ENCODE measurements at places on chromosomes 3 and 15.

DNA sequence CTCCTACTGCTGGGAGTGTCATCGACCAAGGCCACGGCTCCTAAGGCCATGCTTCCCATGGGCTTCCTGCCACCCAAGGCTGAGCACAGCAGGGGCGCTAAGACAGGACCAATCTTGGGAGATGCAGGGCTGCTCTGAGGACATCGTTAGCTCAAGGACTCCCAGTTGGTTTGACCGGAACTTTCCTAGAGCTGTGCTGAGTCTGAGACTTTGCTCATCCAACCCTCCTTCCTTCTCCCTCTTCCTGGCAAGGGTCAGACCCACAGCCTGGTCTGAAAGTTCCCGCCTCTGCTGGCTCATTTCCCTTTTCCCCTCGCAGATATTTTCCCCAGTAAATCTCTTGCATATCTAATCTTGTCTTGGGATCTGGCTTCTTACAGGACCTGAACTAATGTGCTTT is 57.2 kb downstream of the EPHB3 start:
- no peak for DNase-seq

DNA sequence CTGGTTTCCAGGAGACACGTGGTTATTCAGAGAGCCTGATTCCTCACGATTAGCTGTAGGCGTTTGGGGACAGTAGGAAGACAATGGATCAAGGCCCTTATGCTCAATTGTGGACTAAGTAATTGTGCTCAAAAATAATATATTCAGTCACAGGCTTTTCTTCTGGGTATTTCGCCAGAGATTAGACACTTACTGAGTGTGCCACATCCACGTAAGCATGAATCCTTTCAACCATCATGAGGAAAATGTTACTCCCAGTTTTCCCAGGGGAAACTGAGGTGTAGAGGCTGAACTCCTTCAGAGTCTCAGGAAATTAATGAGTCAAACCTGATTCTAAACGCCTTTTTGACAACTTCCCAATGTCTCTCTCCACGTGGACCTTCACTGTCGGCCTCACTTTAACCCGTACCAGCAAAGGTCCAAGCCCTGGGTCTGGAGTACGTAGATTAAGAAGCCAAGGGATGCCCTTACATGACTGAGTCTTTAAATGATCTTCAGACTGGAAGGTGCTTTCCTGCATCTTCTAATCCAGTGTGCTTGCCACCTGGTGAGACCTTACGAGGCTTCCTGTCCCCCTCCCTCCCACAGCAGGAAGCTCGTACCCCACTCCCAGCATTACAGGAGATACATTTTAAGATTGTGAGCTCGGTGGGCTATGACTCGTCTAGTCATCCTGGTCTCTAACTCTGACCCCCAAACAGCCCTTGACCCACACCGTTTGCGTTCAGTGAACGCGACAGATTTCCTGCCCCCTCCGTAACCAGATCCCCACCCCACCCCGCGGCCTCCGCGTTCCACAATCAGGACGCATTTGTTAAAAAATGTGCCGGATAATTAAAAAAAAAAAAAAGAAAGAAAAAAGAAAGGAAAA is 1.7 kb downstream of the PKM start:
- DNase-seq: peak; percentile 63

DNA sequence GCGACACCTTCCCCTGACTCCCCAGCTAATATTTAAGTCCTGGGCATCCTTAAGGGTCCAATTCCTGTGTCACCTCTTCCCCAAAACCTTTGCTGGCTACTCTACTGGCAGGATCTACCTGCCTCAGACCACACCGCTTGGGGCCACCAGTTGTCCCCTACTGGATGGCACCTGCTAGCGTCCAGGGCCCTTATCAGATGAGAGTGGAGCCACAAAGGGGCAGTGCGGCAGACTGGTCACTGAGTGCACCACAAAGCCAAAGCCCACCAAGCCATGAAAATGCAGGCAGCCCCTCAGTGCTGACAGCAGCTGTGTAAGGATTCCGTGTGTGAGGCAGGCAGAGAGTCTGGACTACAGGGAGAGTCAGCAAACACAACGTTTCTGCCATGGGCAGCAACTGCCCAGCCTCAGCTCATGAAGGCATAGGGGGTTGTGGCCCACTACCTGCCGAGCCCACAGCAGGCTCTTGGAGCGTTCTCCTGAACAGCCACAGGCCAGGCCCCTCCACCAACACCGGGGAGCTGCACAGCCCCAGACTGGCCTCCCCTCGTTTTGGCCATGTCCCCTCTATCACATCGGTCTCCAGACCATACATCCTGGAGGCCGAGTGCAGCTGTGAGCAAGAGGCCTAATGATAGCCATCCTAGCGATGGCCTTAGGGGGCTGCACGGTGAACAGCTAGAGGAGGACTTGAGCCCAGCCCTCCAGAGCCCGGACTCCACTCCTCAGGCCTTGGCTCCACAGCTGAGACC is 32.3 kb downstream of the ALDH1L1 start:
- no peak for DNase-seq

DNA sequence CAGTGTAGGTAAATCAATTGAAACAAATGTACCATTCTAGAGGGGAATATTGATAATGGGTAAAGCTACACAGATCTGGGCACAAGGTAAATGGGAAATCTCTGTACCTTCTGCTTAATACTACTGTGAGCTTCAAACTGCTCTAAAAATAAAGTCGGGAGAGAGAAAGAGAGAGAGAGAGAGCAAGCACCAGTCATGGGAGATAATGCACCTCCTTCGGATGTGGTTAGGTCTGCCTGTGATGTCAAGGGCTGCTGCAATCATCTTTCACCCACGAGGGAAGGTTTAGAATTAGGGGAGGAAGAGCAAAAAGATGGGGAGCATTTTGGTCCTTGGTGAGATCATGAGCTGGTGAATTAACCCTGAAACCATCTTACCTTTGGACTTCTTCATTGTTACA is 219.1 kb downstream of the ZNF385D start:
- DNase-seq: no peak
